NCI-H1417 treated with DMSO at 0.1 percent for 48 hours (cell line): ENCODE measurements at places on chromosomes 12 and 14.

DNA sequence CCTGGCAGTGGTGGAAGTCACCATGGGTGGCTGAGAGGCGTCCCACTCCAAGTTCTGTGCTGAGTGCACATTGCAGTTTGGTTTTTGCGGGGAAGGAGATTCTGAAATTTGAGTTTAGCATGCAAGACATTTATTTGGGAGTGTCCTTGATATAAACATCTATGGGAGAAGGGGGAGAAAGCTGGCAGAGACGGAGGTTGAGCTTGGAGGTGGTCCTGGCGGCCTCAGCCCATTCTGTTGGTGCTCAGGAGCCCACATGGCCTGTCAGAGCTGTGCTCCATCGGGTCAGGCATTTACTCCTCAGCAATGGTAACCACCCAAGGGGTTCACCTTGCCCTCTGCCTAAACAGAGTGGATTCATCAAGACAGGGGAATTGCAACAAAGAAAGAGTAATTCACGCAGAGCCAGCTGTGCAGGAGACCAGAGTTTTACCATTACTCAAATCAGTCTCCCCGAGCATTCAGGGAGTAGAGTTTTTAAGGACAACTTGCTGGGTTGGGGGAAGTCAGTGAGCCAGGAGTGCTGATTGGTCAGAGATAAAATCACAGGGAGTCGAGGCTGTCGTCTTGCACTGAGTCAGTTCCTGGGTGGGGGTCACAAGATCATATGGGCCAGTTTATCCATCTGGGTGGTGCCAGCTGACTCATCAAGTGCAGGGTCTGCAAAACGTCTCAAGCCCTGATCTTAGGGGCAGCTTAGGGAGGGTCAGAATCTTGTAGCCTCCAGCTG, 323.3 kb upstream of the TMEM132C start:
- DNase-seq, result no peak

- no peak for DNase-seq
Measured at GRCh38 chr14:70821584-70822529, 12.5 kb upstream of the MAP3K9 start.

DNA sequence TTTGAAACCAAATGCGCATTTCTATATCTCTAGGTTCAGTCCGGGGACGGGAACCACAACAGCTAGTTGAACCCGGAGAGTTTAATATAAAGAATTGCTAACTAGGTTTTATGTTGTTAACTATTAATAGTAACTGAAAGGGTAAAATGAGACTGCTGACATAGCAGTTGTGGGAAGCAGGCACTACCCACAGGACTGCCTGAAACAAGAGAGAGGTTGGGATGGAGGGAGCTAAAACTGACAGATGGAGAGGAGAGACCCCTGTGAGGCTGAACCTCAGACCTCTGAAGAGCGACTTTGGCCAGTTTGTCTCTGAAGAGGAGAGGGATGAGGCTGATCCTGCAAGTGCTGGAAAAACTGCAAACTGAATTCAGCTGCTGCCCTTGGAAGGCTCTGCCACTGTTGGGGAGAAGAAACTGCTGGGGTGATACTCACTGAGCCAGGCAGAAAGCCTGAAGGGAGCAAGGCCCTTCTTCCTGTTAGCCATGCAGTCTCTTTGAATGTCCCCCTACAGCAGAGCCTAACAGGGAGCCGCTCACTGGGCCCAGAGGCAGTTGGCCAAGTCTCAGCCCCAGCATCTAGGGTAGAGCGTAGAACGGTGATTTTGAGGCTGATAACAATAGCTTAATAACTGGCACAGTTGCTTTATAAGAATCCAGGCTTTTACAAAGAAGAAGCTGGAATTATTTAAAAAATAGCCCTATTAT, 172.2 kb downstream of the NPAS3 start:
- no peak for DNase-seq

DNA sequence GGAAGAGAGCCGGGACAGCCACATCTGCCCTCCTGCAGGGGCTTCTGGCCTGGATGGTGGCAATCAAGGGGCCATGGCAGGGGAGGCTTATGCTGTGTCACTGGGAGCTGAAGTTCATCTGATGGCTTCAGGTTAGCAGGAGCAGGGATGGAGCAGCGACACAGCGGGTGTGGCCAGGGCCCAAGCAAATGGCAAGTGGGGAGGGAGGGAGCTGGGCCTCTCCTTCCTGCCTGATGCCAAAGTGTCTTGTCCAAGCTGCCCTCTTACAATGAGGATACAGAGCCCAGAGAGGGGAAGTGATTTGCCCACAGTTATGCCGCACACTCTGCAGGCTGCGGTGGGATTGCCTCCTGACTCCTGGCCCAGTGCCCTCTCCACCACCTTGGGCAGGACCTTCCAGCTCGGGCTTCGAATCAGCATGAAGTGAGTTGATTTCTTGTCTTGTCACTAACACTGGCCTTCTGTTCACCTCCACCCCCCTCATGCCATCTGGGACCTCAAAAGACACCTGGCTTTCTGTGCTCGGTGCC, 51.3 kb downstream of the IQSEC3 start:
- no peak for DNase-seq
